ENCODE measurements at places on chromosomes 6 and 20.

- no peak overlapping the region for H3K4me3 ChIP-seq
- no peak for DNase-seq
- H3K27me3 ChIP-seq, result no peaks in the 10 kb centered on the region
- H3K36me3 ChIP-seq, result no peaks in the 10 kb centered on the region
- H3K4me1 ChIP-seq, result no peaks in the 10 kb centered on the region
Measured at GRCh38 chr6:44679438-44680201, 292.1 kb downstream of the CDC5L start.

- no peak overlapping the region for H3K27ac ChIP-seq
- no peaks in the 10 kb centered on the region for H3K36me3 ChIP-seq
- DNase-seq, result no peak
- no peak overlapping the region for H3K4me3 ChIP-seq
Measured at GRCh38 chr6:166927240-166927934, 29.0 kb downstream of the RNASET2 start.

GRCh38 chr6:18262702-18263417 is 1.5 kb downstream of the DEK start:
- H3K36me3 ChIP-seq, result no peaks in the 10 kb centered on the region
- peak overlapping the region; percentile 93 for H3K27ac ChIP-seq
- no peak for DNase-seq
- no peaks in the 10 kb centered on the region for H3K27me3 ChIP-seq
- peak overlapping the region; percentile 95 for H3K4me3 ChIP-seq

- no peaks in the 10 kb centered on the region for H3K36me3 ChIP-seq
- DNase-seq, result no peak
- H3K4me3 ChIP-seq, result no peak overlapping the region
- no peak overlapping the region for H3K27ac ChIP-seq
- H3K4me1 ChIP-seq, result peaks cover 8% of the 10 kb centered on the region
- no peaks in the 10 kb centered on the region for H3K27me3 ChIP-seq
Measured at GRCh38 chr6:85705220-85705619, 62.5 kb upstream of the SYNCRIP start.

GRCh38 chr20:48284837-48285236 is 499.6 kb upstream of the SULF2 start:
- no peak overlapping the region for H3K4me3 ChIP-seq
- H3K4me1 ChIP-seq, result peaks cover 44% of the 10 kb centered on the region
- peak overlapping the region; percentile 78 for H3K27ac ChIP-seq
- peak; percentile 91 for DNase-seq

- peaks cover 17% of the 10 kb centered on the region for H3K4me1 ChIP-seq
- H3K27me3 ChIP-seq, result no peaks in the 10 kb centered on the region
Measured at GRCh38 chr6:108581932-108582475, 21.3 kb downstream of the FOXO3 start.

Data from Caco-2 (cell line).